ENCODE measurements at places on chromosomes 7 and 10.

- DNase-seq: no peak
Measured at GRCh38 chr7:20365486-20365885, 34.8 kb downstream of the ITGB8 start.

GRCh38 chr7:16471933-16472332, 6.4 kb upstream of the SOSTDC1 start:
- no peak for DNase-seq

DNA sequence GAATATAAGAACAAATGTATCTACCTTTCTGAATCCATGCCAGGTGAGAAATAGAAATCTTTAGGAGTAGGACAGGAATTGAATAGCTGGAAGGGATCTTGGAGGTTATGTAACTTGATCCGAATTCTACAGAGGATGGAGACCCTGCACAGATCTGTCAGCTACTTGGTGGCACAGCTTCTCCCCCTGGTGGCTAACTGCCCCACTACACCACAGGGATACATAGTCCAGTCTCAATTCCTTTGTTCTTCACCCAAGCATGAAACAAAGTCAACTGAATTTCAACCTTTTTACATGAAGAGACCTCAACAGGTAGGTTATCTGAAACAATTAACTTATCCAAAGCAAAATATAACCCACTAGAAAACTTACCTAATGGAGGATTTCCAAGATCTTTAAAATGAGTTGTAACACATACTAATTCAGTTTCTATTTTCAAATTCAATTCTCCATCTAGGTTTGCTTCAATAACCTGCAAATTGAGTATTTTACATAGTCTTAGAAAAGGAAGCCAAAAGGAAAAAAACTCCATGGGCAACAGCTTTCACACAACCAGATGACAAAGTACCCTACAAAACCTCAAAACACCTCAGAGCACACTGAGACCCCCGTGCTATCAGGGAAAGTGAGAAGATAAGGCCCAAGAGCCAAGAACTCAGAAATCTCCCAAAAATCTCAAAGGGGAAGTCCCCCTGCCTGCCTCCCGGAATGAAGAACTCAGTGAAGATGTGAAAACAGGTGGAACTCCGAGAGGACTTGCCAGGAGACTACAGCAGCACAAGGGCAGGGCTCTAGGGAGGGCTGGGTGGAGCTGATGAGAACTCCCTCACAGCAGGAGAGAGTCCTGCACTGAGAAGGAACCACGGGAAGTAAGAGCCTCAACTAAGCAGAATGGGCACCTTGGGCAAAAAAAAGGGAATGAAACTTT, 10.3 kb downstream of the HUS1 start:
- DNase-seq: peak; percentile 76

DNA sequence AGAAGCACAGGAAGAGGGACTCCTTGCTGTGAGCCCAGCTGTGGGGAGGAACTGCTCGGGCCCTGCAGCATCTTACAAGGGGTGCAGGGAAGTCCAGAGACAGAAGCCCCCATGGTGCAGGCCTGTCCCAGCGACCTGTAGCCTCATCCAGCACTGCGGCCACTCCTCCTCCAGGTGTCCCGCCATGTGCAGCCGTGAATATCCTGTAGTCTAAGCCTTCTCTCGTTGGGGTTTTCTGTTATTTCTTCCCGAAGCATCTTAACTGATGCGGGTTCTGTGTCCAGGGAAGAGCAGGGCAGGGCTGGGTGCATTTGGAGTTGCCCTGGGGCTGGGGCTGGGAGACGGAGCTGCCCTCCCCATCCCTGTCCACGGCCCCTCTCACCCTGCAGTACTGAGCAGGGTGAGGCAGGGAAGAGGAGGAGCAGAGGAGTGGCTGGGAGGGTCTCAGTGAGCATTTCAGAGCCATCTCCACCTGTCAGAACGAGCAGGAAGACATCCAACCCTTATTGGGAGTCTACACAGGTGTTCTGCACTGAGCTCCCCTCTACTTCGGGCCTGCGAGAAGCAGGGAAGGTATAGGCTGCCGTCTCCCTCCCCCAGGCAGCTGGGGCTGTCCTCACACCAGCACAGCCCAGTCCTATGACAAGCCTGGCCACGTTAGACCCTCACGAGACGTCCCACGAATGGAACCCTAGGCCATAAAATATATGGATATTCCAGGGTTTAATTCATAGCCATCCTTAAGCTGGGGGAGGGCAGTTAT, 494.5 kb downstream of the DNAJB6 start:
- DNase-seq: no peak

DNA sequence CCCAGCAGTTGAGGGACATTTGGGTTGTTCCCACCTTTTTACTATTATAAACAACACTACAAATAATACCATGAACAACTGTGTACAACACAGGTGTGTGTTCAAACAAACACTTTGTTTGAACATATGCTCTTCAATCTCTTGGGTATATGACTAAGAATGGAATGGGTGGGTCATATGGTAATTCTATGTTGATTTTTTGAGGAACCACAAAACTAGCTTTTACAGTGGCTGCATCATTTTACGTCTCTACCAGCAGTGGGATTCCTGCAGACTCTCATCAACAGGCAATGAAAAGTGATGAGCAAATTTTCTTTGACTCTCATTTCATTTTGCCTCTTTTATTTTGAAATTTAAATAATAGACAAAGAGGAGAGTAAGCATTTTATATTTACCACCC, 116.9 kb upstream of the KLF14 start:
- DNase-seq: no peak

GRCh38 chr7:142352543-142352942, 94.7 kb upstream of the PRSS58 start:
- DNase-seq: no peak

- no peak for DNase-seq
Measured at GRCh38 chr10:17685233-17685840, 41.4 kb downstream of the STAM start.

DNA sequence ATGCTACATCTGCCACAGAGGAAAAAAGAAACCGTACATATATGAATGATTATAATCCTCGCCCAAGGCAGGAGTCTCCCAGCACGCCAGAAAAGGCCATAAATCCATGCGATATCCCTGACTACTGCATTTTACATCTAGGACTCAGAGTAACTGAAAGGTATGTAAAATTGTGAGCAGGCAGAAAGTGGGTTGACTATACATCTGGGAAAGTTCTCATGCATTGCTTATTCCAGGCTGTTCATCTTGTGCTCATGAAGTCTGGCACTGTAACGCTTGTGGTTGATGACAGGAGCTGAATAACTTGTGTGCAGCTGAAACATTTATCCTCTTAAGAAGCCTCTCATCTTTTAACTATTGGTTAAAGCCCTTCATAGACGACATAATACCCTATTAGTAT, 193.4 kb upstream of the STEAP4 start:
- no peak for DNase-seq

GRCh38 chr10:3886641-3887251, 101.7 kb upstream of the KLF6 start:
- peak; percentile 48 for DNase-seq

GRCh38 chr10:79219322-79219957, 127.8 kb upstream of the PPIF start:
- DNase-seq: no peak

DNA sequence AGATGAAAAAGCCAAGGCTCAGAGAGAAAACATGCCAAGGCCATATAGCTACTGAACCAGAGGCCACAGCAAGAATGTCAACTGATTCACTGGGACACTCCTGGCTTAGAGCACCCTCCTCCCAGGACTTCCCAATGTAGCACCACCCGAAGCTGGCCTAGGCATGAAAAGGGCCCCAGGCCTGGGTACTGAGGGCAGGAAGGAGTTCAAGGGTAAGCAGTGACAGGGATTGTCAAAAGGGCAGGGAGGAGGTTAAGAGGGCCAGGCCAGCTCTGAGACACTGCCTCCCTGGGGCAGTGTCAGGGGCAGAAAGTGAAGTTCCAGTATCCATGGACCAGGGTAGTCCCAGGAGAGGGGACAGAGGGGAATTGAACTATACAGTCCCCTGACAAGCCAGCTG, 57.8 kb downstream of the FRMPD2 start:
- DNase-seq: no peak

- DNase-seq: no peak
Measured at GRCh38 chr7:71173955-71174354, 42.0 kb downstream of the GALNT17 start.

GRCh38 chr7:85508642-85509410, 322.0 kb upstream of the SEMA3D start:
- DNase-seq: no peak

- DNase-seq: no peak
Measured at GRCh38 chr10:95181726-95182125, 12.3 kb upstream of the ACSM6 start.

DNA sequence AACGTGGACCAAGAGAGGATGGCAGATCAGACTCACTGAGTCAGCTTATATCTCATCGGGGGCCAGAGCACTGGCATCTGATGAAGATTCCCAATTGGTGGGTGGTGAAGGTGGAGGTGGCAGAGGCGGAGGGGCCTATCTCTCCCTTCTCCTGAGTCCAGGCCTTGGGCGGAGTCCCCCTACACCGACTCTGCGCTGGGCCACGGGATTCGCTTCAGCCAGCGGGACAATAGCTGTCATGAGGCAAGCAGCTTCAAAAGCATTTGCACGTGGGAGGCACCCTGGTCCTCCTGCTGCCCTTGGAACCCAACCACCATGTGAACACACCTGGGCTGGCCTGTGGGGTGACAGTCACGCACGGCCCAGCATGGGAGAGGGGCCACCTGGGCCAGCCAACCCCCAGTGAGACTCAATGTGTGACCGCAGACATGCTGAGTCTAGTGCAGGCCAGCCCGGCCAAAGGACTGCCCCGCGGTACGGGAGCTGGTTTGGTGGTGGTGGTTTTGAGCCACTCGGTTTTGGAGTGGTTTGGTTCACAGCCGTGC, 466.8 kb upstream of the FOXK1 start:
- no peak for DNase-seq

DNA sequence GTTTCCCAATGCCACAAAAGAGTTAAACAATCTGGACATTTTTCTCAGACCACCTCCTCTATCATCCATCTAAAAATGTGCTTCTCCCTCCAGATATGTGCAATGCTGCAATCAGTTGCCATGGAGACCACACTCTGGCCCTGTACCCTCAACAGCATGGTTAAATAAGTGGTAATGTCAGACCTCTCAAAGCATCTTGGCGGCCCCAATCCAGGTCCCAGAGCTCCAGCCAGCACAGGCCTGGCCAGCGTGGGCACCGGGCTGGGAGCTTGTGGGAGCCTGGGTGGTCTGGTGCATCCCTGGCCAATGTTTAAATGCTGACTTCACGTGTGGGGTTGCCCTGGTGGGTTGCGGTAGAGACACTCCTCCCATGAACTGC, 362.9 kb upstream of the ZNF32 start:
- no peak for DNase-seq

GRCh38 chr7:43307522-43307921, 195.1 kb downstream of the HECW1 start:
- no peak for DNase-seq

DNA sequence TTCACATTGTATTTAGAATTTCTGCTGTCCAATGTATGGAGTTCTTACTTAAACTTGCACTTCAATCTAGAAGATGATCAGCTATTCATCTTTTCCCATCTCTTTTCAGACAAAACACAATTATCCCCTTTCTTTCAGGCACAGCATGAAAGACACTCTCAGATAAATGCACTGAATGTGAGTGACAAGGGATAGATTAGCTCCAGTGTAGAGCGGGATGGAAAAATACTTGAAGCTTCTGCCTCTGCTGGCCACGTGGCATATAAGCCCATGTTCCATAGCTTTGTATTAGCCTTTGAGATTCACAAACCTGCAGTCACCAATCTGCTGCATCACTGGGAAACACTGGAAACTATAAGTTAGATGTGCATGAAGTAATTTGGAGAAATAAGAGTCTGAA, 162.2 kb upstream of the FAM3C start:
- no peak for DNase-seq

DNA sequence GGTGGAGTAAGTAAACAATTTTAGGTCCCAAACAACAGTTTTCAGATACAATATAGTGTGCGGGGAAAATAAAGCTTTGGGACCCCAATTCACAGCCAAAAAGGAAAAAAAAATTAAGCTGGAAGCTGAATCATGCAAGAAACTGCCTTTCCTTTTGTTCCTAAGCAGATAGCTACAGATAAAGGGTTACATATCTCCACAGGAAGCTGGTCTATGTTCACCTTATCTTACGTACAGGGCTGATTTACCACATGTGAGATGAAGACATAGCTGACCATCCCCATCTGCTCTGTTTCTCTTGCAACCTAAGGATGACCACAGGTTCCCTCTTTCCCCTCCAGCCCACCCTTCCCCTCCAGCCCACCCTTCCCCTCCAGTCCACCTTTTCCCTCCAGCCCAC, 14.2 kb upstream of the PFKP start:
- DNase-seq: no peak

GRCh38 chr10:22322641-22323160, 1.8 kb downstream of the BMI1 start:
- no peak for DNase-seq

- no peak for DNase-seq
Measured at GRCh38 chr7:18053177-18053928, 25.7 kb upstream of the PRPS1L1 start.

DNA sequence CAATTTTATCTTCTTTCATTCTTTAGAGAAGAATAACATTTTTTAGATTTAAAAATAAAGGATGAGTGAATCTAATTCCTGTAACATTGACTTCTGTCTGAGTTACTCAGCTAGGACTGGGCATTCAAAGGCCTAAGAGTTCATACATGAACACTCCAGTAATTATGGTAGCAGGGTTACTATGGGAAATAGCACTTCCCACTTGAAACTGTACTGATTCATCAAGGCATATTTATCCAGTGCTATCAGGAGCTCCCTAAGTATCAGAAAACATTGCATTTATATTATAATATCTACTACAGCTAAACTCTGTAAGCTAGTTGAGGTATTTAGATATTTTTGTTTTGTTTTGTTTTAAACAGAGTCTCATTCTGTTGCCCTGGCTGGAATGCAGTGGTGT, 41.8 kb downstream of the NDUFB2 start:
- DNase-seq: no peak

DNA sequence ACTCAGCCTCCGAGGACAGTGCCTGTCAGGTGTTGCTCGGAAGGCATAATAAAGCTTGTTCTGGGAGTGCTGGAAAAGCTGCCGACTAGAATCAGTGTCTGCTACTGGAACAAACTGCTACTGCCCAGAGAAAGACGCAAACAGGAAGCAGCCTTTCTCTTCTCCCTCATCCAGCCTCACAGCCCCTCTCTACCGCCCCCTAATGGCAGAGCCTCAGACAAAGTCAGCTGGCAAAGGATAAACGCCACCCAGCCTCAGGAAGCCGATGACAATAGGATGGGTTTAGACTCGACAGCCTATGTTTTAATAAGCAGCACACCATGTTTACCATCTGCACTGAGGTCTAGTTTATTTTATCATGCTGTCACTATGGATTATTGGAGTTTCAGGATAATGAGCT, 169.5 kb upstream of the LYZL1 start:
- no peak for DNase-seq

DNA sequence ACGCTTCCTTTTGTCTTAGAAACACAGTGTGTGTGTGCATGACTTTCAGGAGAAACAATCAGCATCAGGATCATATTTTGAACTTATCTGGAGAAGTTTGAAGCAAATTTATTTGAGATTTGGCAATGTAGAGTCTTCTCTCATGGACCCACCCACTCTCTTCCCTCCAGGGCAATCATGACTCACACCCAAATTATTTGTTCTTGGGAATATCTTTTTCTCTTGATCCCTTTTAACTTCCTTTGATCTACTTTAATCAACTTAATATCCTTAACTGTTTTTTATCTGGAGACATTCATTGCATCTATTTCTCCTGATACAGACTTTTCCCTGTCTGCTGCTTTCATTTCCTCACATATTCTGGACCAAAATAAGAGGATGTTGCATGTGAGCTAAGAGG, 1174.3 kb downstream of the GATA3 start:
- DNase-seq: no peak
